ENCODE measurements at places on chromosomes 6 and 20.

DNA sequence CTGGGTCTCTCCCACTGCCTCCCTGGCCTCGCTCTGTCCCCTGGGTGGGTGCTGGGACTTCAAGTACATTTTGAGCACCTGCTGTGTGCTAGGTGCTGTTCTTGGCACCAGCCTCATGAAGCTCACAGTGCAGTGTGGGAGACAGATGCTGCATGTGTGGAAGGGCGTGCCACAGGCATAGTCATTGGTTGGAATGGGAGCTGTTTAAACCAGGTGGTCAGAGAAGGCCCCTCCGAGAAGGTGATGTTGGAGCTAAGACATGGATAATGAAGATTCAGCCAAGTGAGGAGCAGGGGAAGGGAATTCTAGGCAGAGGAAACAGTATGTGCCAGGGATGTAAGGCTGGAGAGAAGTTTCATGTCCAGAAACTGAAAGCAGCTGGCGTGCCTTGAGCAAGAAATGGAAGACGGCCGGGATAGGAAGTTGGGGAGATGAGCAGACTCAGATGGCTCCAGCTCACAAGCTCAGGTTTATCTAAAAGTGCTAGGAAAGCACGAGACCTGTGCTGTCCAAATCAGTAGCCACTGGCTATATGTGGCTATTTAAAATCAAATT, 9.9 kb downstream of the LPIN3 start:
- DNase-seq, result no peak

GRCh38 chr6:138563650-138564049, 64.4 kb upstream of the NHSL1 start:
- no peak for DNase-seq

- DNase-seq, result no peak
These were observed 163.0 kb downstream of the ARID1B start for GRCh38 chr6:156940221-156940620.

GRCh38 chr20:4802023-4802422, 80.3 kb downstream of the PRND start:
- no peak for DNase-seq

GRCh38 chr6:170011204-170012036, 260.0 kb downstream of the ERMARD start:
- no peak for DNase-seq

DNA sequence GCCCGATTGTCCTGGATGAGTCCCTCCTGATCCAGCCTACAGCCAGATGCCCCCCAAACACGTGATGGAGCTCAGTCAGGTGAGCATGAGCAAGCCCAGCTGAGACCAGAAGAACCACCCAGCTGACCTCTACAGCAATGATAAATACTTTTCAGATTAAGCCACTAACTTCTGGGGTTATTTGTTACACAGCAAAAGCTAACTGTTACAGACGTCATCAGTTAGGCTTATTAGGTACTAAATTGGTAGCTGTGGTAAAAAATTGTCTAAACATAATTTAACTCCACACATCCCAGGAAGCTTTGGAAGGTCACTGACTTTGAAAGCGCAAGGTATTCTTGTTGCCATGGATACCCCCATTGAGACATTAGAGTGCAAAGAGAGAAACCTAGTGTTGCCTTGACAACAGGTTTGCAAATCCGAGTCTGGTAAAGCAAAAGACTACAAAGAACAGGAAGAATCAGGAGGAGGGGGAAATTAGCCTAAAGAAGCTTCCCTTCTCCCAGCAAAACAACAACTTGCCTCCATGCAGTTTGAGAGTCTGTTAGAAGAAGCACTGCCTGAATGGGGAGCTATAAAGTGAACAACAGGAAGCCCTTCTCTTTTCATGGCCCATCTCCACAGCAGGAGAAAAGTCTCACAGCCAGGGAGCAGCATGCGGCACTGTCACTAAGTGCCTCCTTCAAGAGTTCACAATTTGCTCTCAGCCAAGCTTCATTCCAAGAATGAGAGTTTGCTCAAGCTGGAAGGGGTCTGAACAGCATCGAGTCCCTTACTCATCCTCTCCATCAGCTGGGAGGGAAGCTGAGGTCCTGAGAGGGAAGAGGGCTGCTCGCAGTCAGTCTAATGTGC, 41.7 kb upstream of the ZNF831 start:
- no peak for DNase-seq

- no peak for DNase-seq
These were observed 18.6 kb upstream of the NT5E start for GRCh38 chr6:85431271-85431670.

GRCh38 chr6:3232017-3232945, 4.8 kb upstream of the TUBB2B start:
- DNase-seq, result no peak

GRCh38 chr6:131053546-131054240, 9.4 kb downstream of the EPB41L2 start:
- no peak for DNase-seq

GRCh38 chr6:115058414-115059211, 715.8 kb upstream of the HS3ST5 start:
- no peak for DNase-seq

DNA sequence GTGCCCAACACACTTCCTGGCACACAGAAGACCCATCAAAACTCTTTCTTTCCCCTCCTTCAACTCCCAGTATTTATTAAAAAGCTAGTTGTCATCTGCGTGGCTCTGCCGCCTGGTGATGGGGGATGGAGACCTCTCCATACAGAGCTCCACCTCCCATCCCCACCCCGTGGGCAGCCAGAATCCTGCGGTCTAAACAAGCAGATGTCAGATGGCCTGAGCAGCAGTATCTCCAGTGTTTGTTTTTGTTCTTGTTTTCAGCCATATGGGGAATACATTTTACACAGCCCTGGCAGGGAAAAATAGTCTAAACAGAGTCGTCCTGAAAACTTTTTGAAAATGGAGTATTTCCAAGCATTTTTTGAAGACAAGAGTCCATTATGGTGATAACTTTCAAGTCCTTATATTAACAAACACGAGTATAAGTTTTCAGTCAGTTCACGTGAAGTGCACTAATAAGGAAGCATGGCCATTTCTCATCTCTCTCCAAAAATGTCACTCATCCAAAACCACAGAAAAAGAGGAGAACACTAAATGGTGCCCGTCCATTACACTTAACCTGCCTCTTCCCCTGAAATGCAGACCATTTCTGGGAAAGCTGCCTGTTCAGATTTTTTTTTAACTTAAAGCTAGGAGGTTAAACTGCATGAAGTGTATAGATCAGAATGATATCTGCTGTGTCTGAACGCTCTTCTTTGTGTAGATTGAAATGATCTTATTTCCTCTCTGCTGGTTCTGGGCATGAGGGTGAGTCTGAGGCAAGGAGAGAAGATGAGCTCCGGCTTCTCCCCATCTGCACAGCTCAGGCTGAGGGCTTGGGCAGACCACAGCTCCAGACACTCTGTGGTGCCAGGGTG, 91.0 kb downstream of the TCP11 start:
- DNase-seq, result peak; percentile 60

- no peak for DNase-seq
These were observed 96.8 kb upstream of the THEMIS start for GRCh38 chr6:127997496-127998164.

GRCh38 chr20:56839786-56840185, 210.7 kb downstream of the TFAP2C start:
- DNase-seq, result no peak

- DNase-seq, result no peak
These were observed 10.5 kb downstream of the FAM120B start for GRCh38 chr6:170317076-170317475.

DNA sequence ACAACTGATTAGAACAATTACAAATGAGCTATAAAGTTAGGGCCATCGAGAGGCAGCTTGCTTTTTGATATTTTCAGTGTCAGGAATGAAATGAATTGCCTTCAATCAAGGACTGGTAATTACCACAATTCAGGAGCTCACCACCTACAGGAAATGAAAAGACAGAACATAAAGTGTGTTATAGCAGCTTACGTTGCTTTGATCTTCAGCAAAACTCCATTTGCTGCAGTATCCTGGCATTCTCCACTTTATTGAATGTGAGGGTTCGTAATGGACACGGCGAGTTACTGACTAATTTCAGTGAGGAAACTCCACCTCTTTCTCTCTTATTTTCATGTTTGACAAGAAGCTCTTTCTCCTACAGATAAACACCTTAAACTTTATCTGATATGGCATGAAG, 440.0 kb upstream of the HSF2 start:
- no peak for DNase-seq

DNA sequence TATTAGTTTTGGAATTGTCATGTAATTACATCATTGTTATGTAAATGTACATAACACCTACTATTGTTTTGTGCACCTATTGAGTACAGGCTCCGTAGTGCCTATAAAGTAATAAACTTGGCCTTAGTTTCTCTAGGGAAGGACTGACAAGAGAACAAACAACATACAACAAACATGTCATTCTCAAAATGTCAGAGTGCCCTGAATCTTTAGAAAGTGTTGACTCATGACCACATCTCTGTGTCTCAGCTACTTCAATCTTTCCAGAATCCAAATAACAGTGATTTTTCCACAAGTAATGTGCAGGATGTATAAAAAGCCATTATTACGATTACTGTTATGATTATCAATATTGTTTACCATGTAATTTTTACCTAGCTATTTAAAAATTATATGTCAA, 17.2 kb downstream of the LAMP5 start:
- no peak for DNase-seq

DNA sequence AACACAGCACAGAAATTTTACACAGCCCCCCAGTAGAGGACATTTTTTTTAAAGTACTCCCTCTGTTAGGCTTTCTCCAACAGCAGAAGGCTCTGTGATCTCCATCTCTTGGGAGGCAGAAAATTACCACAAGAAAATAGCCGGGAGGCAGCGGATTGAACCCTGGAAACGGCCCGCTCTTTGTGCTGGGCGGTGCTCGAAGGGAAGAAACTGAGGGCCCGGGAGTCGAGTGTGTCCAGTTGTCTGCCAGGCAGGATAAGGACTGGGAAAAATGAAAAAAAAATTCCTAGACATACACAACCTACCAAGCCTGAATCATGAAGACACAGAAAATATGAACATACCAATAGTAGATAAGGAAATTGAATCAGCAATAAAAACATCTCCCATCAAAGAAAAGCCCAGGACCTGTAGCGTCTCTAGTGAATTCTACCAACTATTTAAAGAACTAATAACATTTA, 31.5 kb downstream of the POM121L2 start:
- no peak for DNase-seq

GRCh38 chr6:167767715-167768107, 59.0 kb upstream of the AFDN start:
- DNase-seq, result no peak

DNA sequence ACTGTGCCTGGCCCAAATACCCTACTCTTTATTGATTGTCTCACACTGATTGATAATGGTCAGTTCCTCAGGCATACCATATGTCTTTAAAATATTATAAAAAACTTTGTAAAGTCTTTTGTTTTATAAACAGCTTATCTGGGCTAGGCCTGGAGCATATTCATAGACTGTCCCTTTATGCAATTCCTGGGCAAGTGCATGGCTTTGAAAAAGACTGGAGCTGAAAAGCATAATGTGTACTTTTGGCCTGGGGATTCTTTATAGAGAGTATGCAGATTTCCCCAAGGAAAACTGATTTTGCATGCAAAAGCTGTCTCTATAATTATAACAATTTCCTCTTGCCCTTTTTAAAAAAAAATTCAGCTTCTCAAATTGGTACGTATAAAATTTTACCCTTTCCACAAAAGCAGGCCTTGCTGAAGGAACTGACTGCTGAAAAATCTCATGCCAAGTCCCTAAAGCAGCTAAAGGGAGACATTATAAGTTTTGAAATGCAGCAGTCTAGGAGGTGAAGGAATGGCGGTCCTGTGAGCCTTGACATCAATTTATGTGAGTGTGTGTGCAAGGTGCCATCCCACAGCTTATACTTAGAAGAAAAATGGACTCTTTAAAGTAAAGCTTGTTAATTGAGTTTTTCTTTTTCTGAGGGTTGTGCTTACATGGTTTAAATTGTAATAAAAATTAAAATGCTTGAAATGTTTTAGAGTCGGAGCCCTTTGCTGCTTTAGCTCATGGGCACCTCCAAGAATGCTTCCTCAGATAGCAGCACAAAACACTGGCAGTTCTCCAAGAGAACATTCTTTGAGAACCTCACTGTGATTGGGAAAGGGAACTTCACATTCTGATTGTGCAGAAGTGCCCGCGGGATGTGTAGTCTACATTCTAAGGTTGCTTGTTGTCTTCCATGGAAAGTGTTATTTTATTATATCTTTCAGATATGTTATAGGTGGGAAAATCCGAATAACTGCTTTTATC, 43.9 kb downstream of the PLCB4 start:
- DNase-seq, result no peak

DNA sequence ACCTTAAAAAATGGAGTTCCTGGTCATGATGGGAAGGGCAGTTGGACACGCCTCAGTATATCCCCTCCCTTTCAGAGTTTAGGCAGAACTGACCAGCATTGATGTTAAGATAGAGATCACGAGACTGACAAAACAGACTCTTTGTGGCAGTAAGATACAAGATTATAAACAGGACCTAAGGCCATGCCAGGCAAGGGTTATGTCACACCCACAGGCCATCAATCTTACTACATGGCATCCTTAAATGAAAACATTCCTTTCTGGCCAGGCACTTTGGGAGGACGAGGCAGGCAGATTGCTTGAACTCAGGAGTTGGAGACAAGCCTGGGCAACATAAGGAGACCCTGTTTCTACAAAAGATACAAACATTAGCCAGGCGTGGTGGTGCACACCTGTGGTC, 129.3 kb upstream of the MLN start:
- DNase-seq, result no peak

Data from hippocampal formation (tissue), 2 donors.